ENCODE measurements at places on chromosomes 16 and 17.
A peak's percentile ranks its signal among the peaks of the same experiment; 100 is the strongest.

- no peak for DNase-seq
Observed at GRCh38 chr16:53445534-53445933, 11.3 kb downstream of the RBL2 start.

DNA sequence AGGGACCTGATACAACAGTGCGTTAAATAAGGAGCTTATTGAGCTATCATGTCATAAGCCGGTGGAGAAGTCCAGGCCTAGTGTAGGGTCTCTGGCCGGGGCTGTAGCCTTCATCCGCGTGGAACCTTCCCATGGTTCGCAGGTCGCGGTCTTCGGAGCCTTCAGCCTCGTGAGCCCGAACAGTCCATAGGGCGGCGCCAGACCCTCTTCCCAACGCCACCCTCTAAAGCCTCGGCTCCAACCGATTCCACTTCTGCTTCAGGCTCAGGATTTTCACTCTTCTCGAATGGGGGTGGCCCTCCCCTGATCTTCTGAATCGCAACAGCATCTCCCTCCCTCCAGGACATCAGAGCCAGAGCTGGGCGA is 10.3 kb upstream of the BRCA1 start:
- DNase-seq = no peak

- DNase-seq = peak; percentile 70
Observed at GRCh38 chr16:68064791-68065365, 20.3 kb upstream of the NFATC3 start.

- no peak for DNase-seq
Observed at GRCh38 chr16:6977291-6977690, 355.4 kb upstream of the RBFOX1 start.

GRCh38 chr17:49925921-49926320 is 43.1 kb upstream of the DLX4 start:
- no peak for DNase-seq

DNA sequence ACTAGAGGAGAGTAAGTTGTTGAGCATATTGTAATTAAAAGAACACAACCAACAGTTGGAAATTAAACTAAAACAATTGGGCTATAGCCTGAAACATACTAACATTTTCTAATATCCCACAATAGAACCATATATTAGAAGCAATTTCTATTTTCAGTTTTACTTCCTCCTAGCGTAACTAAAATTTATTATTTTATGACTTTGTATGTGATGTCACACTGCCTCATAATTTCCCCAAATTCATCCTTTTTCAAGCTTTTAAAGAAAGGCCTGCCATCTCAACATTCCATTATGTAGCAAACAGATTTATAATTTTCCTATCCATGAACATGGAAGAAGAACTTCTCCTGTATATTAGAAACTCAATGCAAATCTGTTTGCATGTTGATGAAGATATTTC is 110.2 kb downstream of the HS3ST3A1 start:
- DNase-seq = no peak

- peak; percentile 67 for DNase-seq
Observed at GRCh38 chr16:58020628-58021521, 4.7 kb upstream of the MMP15 start.

GRCh38 chr17:40099619-40100418 is 570 bp downstream of the NR1D1 start:
- DNase-seq = no peak

GRCh38 chr17:67632141-67632540 is 85.6 kb upstream of the NOL11 start:
- DNase-seq = no peak

DNA sequence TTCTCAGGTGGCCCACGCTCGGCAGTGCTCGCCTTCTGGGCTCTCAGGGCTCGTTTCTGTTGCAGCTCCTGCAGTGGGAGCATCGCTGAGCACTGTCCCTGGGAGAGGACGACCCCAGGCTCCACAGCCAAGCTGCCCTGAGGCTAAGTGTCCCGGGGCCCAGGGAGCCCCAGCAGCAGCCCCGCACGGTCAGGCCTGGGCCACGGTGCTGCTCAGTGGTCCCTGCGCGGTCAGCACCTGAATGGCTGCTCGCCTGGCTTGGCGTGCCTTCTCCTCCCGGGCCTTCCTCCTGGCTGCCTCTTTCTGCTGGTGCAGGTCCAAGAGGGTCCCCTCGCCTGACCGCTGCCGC is 23.3 kb downstream of the CEP131 start:
- DNase-seq = no peak

DNA sequence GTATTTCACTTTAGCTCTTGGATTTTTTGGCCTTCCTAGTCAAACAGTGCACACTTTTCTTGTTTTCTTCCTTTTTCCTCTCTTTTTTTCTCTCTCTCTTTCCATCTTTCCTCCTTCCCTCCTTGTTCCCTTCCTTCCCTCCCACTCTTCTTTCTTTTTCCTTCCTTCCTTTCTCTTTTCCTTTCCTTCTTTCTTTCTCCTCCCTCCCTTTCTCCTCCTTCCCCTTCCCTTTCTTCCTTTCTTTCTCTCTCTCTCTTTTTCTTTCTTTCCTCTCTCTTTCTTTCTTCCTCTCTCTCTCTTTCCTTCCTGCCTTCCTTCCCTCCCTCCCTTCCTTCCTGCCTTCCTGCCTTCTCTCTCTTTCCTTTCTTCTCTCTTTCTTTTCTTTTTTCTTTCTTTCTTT is 181.6 kb upstream of the ELAC2 start:
- no peak for DNase-seq

DNA sequence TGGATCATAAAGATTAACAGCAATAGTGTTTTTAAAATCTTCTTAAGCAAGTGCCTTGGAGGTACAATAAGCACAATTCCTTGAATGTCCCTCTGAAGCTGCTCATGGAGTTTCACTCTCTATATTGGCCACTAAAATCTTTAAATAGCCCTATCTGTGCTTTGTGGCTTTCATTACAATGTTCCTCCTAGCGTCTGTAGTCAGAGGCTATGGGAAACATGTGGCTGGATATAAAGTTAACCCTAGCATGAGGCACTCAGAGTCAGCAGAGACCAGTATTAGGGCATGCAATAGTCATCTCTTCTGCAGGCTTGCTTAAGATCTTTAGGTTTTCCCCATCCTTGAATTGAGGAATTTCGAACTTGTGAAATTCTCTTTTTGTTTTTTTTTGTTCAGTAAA is 668.2 kb downstream of the CDH11 start:
- no peak for DNase-seq

DNA sequence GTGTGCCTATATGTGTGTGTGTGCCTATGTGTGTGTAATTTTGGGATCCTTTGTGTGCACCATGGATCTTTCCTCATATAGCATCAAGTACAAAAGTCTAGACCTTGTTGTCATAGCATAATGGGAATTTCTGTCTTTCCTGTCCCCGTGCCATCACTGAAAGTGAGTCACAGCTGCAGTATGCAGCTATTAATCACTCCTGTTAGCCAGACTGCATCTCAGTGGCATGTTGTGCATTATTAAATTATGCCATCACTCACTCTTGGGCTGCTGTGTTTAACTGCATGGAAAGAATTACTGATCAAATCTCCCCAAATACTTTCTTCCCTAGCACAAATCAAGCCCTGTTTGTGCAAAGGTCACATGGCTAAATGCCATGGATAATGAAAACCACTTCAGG is 92.4 kb downstream of the CBLN1 start:
- no peak for DNase-seq

- DNase-seq = no peak
Observed at GRCh38 chr17:16129441-16130205, 85.7 kb downstream of the NCOR1 start.

- DNase-seq = no peak
Observed at GRCh38 chr17:9672266-9672665, 26.9 kb downstream of the USP43 start.

DNA sequence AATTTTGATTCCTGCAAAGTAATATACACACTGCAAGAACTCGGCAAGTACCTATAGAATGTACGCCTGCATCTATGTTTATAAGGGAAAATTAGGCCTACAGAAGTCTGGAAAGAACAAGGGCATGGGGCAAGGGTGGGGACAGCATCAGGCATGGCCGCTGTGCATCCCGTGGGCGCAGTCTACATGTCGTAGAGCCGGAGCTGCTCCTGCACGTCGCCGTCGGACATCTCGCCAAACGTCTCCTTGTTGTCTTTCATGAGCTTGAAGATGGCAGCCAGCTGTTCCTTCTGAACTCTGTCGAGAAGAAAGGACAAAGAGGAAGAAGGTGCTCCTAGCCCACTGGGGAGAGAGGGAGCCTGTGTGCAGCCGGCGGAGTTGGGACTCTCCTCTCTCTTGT is 33.4 kb downstream of the MXRA7 start:
- DNase-seq = no peak

DNA sequence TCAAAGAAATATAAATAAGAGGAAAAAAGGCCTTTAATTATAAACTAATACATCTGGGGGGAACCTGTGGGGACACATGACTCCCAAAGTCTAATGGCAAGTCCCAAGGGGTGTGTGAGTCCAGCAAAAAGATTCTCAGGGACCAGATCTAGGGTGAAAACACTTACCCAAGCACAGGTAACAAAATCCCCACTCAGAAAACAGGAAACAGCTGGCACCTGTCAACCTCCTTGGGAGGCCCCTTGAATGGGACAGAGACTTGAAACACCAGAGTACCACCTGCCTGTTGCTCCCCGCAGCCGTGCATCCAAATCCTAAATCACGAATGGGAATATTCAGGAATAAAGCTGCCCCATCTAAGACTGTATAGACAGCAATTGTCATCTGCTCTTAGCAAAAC is 461.2 kb upstream of the CDH5 start:
- no peak for DNase-seq

GRCh38 chr17:69761767-69762321 is 313.2 kb upstream of the KCNJ16 start:
- DNase-seq = no peak

DNA sequence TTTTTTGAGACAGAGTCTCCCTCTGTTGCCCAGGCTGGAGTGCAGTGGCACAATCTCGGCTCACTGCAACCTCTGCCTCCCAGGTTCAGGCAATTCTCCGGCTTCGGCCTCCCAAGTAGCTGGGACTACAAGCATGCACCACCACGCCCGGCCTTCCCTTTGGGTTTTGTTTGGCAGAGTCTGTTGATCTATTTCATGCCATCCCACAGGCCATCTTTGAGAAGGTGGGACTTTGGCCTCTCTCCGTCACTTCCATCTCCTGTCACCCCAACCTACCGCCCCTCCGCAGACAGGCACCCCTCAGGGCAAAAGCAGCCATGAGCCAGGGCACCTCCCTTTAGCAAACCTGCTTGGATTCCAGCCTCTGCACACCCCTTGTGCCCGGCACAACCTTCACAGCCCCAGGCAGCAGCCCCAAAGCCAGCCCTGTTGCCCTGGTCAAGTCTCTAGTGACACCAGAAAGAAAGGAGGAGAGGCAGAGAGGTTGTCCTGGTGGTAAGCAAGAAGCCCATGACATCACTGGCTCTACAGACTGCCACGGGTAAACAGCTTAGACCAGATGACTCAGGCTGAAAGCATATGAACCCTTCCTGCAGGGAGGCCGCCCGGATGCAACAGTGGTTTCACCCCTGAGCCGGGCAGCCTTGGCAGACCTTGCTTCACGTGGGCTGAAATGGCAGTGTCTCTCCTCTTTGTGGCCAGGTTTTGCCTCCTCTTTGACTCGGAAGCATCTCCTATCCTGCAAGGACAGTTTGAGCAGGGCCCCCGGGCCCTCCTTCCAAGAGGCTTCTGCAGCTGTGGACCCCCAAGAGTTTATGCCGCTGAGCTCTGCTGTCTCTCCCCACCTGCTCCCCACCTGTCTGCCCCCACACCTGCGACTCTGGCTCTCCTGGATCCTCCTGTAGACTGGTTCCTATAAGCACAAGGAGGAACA is 8.1 kb upstream of the TIMP2 start:
- peak; percentile 41 for DNase-seq

GRCh38 chr17:751269-752001 is 629 bp downstream of the GEMIN4 start:
- DNase-seq = peak; percentile 47

GRCh38 chr17:34389126-34389750 is 26.2 kb upstream of the CCL1 start:
- no peak for DNase-seq

DNA sequence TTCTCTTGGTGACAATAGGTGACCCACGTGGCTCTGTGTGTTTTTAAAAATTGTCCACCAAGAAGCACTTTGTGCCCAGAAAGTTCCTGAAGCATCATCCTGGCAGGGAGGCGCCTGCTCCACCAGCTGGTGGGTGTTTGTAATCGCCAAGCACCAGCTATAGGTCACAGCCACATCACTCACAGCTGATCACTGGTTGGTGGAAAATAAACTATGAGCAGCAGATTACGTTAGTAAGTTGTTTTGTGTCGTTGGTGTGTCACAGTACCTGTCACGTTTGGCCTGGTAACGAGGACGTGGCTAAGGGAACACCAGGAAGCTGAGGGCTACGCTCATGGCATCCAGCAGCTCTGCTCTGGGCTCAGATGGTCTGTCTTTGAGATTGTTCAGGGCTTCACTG is 10.1 kb downstream of the MRM3 start:
- DNase-seq = no peak

DNA sequence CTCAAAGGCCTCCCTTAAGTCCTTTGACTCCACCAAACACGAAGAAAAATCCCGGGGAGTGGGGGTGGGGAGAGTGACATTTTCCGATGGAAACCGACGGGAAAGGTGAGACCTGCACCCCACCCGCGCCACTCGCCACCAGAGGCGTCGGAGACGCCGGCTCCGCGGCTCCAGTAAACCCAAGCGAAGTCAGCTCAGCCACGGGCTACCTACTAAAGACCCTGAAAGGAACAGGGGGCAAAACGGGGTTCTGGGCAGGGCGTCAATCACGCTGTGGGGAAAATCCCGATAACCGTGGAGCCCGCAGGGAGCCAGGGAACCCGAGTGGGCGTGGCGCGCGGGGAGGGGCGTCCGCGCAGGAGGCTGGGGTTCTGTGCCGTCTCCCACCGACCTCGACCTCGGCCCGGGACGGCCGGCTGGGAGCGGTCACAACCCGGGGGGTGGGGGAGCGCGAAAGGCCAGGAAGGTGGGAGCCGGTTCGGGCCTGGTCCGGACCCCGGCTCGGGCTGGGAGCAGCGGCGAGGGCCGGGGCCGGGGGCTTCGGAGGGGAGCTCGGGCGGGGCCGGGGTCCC is 565 bp downstream of the WDR45B start:
- DNase-seq = peak; percentile 45

DNA sequence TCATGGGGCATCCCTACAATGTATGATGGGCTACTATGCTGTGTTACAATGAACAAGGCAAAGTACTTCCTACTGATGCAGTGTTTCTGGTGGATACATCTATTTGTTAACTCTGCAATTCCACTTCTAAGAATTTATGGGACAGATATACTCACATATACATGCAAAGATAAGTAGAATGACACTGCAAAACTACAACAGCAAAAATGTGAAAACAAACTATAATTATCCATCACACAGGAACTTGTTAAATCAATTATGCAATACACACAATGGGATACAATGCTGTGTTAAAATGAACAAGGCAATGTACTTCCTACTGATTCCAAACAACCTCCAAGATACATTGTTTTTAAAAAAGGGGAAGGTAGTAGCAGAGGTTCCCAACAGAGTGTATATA is 3.2 kb downstream of the DDX52 start:
- no peak for DNase-seq

- no peak for DNase-seq
Observed at GRCh38 chr17:31048780-31049179, 46.0 kb upstream of the NF1 start.

GRCh38 chr17:68294617-68295016 is 3.3 kb downstream of the ARSG start:
- no peak for DNase-seq

GRCh38 chr17:80833952-80834892 is 157.4 kb upstream of the CHMP6 start:
- DNase-seq = no peak
